ENCODE measurements at places on chromosomes 5 and 9. TPM values are rescaled to one million over a fixed set of nuclear protein-coding genes. Genes with fewer than 3 reads are reported as not detected.

- no peaks in the 10 kb centered on the region for H3K4me1 ChIP-seq
- DNase-seq: no peak
- H3K36me3 ChIP-seq: peaks cover 2% of the 10 kb centered on the region
- H3K27me3 ChIP-seq: peaks cover 37% of the 10 kb centered on the region
- no peak overlapping the region for H3K27ac ChIP-seq
Observed at GRCh38 chr9:21657966-21658667, 144.3 kb upstream of the MTAP start.

DNA sequence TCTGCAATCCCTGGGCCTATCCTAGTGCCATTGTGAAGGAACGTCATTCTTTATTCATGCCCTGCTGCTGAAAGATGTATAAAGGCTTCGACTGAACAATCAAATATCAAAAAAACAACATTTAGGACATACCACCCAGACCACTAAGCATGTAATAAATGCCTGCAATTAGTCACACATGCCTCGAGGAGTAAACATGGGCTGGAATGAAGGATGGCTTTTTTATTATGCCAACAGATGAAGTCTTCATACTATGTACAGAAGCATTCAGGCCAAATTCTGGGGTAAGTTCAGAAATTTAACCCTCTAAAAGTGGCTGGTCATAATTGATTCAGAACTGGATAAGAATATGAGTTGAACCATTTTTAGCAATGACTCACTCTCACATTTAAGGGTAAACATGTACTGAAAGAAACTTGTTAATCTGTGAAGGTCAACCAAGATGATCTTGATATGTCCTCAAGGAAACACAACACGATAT, 38.1 kb downstream of the FAM240B start:
- peaks cover 4% of the 10 kb centered on the region for H3K36me3 ChIP-seq
- H3K27ac ChIP-seq: no peak overlapping the region
- H3K4me3 ChIP-seq: no peak overlapping the region
- peaks cover under 1% of the 10 kb centered on the region for H3K4me1 ChIP-seq
- peaks cover 35% of the 10 kb centered on the region for H3K27me3 ChIP-seq

DNA sequence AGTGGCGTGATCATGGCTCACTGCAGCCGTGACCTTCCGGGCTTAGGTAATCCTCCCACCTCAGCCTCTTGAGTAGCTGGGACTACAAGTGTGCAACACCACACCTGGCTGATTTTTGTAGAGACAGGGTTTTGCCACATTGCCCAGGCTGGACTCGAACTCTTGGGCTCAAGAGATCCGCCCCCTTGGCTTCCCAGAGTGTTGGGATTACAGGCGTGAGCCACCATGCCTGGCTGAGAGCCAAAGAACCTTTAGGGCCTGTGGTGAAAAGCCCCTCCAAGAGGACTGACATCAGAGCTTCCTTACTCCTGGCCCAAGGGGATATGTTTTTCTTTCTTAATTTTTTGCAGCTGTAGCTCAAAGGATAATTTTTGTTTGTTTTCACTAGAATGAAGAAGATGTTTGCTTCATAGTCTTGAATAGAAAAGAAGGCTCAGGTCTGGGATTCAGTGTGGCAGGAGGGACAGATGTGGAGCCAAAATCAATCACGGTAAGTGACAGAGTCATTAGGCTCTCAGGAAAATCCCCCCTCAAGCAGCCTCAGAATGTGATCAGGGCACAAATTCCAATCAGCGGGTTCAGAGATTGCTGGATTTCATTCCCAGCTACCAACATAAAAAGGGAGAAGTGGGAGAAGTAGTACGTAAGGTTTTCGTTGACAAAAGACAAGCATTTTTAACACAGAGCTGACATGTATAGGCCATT, 77.1 kb downstream of the GOLPH3 start:
- H3K36me3 ChIP-seq: no peaks in the 10 kb centered on the region
- H3K27me3 ChIP-seq: no peaks in the 10 kb centered on the region
- no peak for DNase-seq
- H3K4me1 ChIP-seq: peaks cover 4% of the 10 kb centered on the region
- H3K4me3 ChIP-seq: no peak overlapping the region

The INSL4 gene
- not detected for total RNA-seq

- H3K27me3 ChIP-seq: peaks cover 19% of the 10 kb centered on the region
- no peak overlapping the region for H3K4me3 ChIP-seq
- peaks cover 2% of the 10 kb centered on the region for H3K4me1 ChIP-seq
- H3K27ac ChIP-seq: no peak overlapping the region
- no peaks in the 10 kb centered on the region for H3K36me3 ChIP-seq
Observed at GRCh38 chr5:172361566-172362238, 78.1 kb upstream of the UBTD2 start.

GRCh38 chr9:125631391-125632085, 75.5 kb downstream of the MAPKAP1 start:
- no peaks in the 10 kb centered on the region for H3K27me3 ChIP-seq
- peak overlapping the region; percentile 75 for H3K27ac ChIP-seq
- DNase-seq: no peak
- peaks cover 56% of the 10 kb centered on the region for H3K4me1 ChIP-seq

DNA sequence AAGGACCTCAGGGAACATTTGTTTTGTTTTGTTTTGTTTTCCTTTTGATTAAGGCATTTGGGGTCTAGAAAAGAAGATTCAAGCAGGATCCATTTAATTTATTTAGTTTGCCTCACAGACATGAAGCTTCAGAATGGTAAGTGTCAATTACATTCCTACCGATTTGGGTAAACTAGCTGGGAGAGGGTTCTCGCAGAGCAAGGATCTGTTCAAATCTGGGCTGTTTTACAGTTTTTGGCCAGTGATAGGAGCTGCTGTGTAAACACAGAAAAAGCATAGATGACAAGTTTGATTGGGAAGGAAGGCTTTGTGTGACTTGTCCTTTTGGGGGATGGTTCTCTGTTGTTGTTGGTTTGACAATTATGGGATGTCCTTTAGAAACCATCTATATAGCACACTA, 470.3 kb upstream of the WWC1 start:
- H3K27me3 ChIP-seq: no peaks in the 10 kb centered on the region
- H3K4me3 ChIP-seq: no peak overlapping the region
- DNase-seq: no peak
- H3K27ac ChIP-seq: no peak overlapping the region

GRCh38 chr5:77175231-77175630, 35.2 kb upstream of the PDE8B start:
- H3K27me3 ChIP-seq: peaks cover 31% of the 10 kb centered on the region
- no peak overlapping the region for H3K4me3 ChIP-seq
- no peaks in the 10 kb centered on the region for H3K4me1 ChIP-seq
- DNase-seq: no peak
- H3K36me3 ChIP-seq: peaks cover 3% of the 10 kb centered on the region

Data from T-helper 17 cell (primary cell).